ENCODE measurements at places on chromosomes 1 and 21.

- DNase-seq: no peak
Observed at GRCh38 chr1:208369045-208369444, 124.9 kb upstream of the PLXNA2 start.

DNA sequence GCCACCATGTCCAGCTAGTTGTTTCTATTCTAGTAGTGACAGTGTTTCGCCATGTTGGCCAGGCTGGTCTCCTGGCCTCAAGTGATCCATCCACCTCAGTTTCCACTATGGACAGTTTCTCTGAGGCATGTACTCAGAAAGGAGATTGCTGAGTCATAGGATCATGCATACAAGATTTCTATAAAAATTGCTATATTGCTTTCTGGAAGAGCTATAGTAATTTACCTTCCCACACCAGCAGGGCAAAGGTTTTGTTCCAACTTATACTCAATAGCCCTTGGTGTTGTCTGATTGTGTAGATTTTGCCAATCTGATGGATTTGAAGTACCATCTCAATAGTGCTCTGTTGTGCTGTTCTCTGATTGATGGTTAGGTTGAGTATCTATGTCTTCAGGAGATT lies 15.6 kb upstream of the ATP1A1 start:
- DNase-seq: no peak

- no peak for DNase-seq
Observed at GRCh38 chr1:64514197-64514765, 44.4 kb downstream of the CACHD1 start.

- DNase-seq: no peak
Observed at GRCh38 chr1:191240925-191241324, 763.3 kb upstream of the BRINP3 start.

DNA sequence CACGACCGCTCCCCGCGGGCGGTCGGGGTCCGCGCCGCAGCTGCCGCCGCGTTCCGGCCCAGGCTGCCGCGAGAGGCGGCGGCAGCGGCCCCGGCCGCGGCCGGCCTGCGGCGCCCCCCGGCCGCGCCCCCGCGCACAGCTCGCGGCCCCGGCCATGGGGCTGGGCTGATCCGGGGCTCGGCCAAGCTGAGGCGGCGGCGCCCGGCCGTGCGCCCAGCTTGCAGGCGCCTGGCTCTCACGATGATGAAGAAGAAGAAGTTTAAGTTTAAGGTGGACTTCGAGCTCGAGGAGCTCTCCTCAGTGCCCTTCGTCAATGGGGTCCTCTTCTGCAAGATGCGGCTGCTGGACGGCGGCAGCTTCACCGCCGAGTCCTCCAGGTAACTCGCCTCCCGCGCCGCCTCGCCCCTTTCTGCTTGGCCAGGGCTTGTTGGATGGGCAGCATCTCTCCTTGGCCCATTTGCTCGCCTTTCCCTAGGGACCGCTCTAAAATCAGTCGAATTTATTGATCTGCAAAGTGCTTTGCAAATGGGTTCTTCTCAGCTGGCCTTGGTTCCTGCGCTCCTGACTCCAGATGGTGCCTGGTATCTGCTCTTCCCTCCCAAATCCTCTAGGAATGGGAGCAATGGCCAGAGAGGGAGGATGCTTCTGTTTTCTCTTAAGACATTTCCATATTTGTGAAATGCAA lies 431 bp downstream of the EEIG2 start:
- DNase-seq: no peak

DNA sequence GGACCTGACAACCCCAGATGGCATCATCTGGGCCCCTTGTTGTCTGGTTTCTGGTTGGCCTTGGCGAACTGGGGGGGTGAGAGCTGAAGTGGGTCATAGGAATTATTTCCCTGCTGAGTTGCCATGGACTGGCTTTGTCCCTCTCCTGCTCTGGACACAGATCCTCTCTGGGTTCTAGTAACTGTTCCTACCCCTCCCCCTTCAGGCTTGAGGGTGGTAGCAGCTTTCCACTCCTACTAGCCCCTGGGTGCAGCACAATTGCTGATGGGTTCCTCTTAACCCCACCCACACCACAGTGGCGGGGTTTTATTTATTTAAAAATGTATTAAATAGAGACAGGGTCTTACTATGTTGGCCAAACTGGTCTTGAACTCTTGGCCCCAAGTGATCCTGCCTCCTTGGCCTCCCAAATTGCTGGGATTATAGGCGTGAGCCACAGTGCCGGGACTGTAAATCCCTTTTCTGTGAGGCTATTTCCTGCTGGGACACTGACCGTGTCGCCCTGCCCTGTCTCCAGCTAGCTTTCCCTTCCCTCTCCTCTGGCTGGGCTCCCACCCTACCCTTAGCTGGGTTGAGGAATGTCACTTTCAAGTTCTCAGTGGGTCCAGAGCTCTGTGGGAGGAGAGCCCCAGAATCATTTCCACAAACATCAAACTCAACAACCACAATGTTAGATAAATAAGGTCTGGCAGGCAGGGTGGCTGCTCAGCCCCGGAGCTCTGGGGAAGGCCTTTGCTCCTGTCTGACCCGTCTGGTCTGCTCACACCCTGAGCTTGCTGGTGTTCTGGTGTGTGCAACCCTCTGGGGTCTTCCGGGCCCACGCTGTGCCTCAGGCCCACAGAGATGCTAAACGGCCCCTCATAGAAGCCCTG lies 112.7 kb upstream of the WNT4 start:
- DNase-seq: no peak
